ENCODE measurements at places on chromosomes 16 and 17.

DNA sequence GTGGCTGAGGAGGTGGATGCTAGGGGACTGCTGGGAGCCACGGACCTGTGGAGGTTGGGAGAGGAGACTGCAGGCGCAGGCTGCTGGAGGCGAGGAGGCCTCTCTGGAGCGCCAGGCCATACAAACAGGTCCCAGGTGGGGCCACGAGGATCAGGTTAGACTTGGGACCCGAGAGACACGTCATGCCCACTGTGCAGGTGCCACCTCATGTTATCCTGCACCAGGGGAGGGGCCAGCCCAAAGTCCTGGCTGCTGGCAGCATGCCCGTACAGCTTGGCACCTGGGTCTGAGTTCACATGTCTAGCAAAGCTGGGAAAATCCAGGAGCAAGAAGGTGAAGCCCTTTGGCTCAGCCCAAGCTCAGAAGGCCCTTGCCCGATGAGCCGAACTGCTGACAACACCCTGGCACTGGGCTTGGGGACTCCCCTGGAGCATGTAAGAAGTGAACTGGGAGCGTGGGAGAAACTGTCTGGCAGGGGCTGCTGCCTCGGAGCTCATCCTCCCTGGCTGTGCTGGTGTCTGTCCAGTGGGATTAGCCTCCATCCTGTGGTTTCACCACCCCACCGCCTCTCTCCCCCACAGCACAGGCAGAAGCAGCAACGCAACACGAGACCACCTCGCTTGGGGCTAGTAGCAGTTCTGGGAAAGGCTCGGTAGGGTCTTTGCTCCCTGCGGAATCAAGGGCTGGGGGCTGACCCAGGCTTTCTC is 5.3 kb downstream of the ARHGDIA start:
- no peak for DNase-seq

DNA sequence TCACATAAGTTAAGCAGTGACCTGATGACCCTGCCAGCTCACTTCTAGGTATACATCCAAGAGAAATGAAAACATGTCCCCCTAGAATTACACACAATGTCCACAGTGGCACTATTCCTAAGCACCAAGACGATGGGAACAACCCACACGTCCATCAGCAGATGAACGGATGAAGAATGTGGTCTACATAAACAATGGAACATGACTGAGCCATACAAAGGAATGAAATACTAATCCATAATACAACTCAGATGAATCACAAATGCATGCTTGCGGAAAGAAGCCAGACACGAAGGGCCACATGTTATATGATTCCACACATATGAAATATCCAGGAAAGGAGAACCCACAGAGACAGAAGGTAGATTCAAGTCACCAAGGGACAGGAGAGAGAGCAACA is 17.4 kb downstream of the USP22 start:
- DNase-seq = no peak

DNA sequence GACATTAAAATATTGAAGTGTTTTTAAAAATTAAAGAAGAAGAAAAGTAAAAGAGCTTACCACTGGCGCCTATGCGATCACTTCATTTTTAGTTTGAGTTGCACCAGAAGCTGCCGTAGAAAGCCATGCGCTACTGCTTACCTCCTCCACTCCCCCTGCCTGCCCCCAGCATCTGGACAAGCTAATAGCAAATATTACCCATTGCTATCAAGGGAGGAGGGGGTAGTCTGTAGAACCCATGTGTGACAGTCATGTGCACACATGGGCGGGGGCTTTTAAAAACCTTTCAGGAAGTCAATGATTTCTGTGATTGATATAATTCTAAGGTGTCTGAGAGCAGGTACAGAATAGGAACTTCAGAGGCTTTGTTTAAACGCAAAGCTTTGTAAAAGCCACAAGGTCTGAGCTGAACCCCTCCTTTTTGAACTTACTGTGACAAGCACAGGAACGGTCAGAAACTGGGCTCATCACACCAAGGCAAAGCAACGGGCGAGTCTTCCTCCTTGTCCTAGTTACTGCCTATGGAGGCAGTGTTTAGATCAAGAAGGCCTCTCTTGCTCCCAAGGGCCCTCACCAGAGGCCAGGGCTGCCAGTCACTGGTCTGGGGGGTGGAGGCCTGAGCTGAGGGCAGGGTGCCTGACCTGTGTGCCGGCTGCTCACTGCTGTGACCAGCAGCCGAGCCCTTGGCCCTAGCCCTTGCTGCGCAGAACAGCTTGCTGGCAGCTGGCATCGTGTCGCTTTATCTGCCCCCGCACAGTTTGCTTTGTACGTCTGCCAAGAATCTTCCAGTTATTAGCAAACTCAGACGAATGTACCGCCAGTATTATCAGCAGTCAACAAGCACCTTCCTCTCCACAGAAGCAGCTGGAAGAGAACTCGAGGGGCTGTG is 15.0 kb downstream of the GINS2 start:
- DNase-seq = peak; percentile 94

DNA sequence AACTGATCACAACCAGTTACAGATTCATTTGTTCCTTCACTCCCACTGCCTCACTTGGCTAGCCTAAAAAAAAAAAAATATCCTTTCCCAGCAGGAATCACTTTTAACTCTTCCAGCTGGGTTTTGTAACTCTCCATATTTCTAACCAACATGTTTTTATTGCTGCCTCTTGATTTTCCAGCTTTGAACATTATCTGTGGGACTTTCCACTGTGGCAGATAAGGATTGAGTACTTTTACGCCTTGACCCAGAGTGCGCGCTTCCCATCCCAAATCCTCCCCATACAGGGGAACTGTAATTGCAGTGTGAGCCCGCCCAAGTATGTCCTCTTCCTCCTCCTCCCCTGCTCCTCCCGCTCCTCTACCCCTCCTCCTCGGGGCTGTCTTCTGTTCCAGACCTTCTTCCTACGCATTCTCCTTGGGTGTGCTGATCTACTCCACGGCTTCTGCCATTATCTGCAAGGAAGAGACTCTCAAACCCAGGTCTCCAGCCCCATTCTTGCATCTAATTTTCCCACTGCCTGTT is 43.4 kb downstream of the CYB5D2 start:
- DNase-seq = no peak
